ENCODE measurements at places on chromosomes 7 and 10.

DNA sequence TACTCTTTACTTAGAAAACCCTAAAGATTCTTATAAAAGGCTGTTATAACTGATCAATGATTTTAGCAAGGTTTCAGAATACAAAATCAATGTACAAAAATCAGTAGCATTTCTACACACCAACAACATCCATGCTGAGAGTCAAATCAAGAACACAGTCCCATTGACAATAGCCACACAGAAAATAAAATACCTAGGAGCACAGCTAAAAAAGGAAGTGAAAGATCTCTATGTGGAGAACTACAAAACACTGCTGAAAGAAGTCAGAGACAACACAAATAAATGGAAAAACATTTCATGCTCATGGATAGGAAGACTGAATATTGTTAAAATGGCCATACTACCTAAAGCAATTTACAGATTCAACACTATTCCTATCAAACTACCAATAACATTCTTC, 427.0 kb downstream of the KCNMA1 start:
- DNase-seq = no peak

- no peak for DNase-seq
Observed at GRCh38 chr7:151376218-151376902, 33.5 kb downstream of the WDR86 start.

DNA sequence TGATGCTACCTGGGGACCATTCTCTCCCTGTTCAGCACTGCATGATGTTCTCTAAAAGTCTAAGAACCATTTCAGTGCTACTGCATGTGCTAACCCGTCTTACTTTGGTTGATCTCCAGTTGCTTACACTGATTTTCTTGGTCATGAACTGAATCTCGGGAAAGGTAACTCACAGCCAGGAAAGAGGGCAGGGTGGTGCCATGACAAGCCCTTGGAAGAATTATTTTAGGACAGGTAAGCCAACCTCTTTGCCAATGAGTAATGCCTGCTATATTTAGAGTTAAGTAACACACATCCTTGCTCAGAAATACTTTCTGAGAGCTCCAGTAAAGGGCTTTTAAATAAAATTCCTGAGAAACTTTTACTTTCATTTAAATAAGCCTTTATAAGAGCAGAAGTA, 126.7 kb downstream of the ARL4A start:
- no peak for DNase-seq

DNA sequence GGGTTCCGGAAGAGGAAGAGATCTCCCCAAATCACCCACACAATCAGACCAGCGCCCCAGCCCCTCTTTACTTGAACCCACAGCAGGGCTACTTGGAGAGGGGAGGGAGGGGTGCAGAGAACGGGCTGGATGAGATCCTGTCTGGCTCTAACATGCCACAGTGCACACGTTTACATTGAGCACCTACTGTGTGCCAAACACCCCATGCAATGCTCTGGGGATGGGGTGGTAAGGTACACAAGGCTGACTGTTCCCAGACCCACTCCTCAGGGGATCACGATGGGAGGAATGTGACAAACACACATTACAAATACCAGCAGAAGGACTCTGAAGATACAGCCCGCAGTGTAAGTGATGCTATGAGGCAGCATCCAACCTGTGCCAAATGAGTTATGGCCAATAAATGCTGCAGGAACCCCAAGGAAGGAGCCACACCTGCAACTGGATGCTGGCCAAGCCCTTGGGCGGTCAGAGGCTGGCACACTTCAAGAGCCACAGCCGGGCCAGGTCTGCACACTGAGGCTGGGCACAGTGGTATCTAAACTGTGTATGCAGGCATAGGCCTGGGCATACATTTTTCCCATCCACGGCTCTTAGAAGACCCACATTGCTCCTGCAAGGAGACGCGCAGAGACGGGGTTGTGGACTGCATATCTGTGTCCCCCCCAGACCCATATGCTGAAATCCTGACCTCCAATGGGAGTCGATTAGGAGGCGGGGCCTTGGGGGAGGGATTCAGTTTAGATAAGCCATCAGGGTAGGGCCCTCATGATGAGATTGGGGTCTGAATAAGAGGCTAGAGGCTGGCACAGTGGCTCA, 6.4 kb downstream of the SPOCK2 start:
- no peak for DNase-seq

DNA sequence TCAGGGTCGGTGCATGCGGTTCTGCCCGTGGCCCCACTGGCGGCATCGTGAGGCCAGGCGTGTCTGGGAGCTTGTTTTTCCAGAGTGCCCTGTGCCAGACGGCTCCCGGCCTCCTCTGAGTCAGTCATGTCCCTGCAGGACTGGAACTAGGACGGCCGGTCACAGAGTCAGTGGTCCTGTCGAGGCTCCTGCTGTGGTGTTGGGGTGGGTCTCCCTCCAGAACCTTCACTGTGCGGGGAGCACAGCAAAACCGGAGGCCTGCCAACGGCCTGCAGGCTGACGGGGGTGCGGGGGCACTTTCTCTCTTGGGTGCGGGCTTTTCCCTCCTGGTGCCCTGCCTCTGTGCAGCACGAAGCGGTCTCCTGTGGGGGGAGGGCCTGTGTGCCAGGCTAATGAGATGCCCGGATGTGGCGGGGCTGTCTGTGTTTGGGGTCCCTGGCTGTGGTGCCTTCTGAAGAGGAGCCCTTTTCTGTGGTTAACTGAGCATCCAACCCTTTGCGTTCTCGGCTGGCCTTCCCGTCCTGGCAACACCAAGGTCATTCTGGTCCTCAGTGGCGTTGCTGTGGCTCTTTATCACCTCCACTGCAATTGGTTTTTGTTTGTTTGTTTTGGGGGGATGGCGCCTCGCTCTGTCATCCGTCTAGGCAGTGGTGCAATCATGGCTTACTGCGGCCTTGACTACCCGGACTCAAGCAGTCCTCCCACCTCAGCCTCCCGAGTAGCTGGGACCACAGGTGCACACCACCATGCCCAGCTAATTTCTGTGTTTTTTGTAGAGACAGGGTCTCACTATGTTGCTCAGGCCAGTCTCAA, 8.0 kb downstream of the GET4 start:
- no peak for DNase-seq

DNA sequence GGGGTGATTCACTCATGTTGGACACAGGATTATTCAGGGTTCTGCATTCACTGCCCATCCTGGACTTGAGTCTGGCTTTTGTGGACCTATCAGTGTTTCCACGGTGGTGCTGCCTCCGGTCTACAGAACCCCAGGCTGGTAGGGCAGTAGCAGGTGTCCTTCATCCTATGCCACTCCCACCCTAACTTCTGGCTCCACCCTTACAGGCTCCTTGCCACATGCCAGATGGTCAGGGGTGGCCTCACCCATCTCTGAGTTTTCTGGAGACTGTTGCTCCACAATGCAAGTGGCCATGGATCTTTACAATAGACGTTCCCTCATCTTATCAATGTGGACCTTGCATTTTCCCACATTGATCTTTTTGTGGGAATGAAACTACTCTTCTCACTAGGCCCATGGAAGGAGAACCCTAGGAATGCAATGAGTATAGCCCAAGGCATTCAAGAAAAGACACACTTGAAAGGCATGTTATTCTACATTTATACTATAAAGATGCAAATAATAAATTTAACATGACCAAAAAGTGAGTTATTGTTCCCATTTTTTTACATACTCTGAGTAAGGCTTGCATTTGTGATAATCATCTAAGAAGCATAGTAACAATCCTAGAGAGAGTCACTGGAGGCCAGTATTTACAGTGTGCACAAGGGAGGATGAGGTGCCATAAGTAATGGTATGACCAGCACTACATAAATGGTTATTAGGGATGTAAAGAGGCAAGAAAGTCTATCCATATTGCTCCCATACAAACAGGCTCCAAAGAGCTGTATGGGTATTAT, 57.4 kb upstream of the ADO start:
- DNase-seq = no peak

DNA sequence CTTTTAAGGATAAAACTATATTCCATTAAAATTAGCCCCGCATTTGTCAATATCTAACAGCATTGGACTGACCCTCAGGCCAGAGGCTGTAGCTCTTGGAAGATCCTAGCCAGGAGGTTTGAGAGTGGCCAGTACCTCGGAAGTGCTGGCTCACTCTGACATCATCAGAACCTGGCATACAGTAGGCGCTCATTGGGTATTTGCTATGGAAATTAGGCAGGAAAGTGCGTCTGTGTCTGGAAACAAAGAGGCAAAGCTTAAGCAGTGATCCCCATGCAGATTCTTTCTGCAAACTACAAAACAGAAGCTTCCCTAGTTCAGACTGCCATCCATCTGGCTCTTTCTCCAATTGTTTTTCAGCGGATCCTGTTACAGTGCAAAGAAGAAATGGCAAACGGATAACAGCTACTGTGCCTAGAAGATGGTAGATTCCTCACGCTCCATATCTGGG, 1.7 kb upstream of the PRKCQ start:
- no peak for DNase-seq

DNA sequence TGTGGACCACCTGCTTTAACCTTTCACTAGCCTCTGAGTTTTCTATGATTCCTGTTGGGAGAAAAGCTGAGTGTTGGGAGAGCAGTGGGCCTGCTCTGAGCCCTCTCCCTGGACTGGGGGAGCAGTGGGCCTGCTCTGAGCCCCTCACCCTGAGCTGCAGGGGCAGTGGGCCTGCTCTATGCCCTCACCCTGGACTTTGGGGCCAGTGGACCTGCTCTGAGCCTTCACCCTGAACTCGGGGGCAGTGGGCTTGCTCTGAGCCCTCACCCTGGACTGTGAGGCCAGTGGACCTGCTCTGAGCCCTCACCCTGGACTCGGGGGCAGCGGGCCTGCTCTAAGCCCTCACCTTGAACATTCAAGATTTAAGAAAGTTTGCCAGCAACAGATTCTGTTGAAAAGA, 33.4 kb downstream of the AGAP6 start:
- no peak for DNase-seq

GRCh38 chr7:150737265-150738055, at the start of gene GIMAP5:
TSS of gene GIMAP5 (plus strand) at chr7:150737418. CDS start at chr7:150740885, 3,467 bp downstream.
- DNase-seq = peak; percentile 74

DNA sequence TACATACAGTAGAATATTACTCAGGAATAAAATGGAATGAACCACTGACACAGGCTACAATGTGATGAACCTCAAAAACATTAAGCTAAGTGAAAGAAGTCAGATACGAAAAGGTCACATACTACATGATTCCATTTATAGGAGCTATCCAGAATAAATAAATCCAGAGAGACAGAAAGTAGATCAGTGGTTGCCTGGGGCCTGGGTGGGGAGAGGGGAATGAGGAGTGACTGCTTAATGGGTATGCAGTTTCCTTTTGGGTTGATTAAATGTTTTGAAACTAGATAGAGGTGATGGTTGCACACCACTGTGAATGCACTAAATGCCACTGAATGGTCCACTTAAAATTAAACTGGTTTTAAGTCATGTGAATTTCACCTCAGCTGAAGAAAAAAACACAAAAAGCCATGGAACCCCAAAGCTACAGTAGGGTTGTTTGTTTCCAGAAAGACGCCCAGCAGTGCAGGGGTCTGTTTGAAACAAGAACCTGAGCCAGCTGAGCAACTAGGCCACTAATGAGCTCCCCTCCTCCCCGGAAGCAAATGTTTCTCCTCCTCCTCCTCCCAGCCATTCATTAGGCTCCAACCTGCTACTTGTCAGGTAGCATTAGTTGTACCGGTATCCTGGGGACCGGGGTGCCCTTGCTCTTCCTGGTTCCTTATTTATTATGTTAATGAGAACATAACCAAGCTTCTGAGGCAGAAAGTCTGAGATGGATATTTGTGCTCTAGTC, 168.4 kb downstream of the EVX1 start:
- no peak for DNase-seq

DNA sequence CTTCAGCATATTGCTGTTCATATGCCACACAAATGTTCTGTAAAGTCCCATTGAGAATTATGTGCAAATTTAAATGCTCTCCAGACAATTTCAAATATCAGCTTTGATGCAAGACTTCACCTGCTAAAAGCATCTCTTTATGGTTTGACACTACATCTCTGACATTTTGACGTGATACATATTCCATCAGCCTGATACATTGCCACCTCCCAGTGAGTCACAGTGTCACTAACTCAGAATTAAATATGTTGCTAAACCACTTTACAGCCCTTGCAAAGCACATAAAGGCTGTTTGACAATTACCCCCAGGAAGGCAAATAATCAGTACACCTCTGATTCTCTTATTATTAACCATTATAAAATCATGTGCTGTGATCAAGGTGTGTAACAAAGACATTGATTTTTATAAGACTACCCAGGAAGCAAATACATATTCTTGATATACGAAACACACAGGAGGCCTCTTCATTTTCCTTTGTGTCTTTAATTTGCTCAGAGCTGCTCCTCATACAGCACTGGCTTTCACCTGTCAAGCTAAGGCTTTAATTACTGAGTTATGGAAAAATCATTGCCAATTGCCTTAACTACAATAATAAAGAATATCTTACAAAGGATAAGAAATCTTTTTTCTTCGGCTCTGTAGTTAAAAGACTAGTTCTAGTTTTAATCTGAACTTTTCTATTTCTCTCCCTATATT, 547.5 kb upstream of the C7orf33 start:
- no peak for DNase-seq

DNA sequence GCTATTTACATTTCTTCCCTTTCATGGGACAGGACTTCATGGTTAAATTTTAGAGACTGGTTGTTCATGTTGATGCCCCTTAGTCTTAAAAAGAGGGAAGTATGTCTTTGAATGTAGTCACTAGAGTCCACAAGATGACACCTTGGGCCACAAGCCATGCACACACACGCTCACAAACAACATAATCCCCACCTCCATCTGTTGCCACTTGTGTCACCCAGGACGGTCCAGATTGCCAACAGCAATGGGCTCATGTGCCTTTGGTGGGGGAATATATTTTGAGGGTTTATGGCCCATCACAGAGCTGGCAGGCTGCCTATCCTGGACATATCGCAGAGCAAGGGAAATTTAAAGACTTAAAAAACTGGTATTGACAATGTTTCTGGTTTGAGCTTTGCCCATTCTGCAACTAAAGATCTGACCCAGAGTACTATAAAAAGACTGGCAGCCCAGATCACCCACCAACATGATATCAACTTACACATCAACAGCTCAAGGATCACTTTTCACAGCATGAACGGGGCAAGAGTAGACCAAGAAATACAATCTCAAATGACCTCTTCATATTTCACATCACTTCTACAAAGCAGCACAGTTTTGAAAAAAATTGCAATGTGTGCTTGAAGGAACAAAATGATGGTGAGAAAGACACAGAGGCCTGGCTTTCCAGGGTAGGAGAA, 50.5 kb downstream of the STRA8 start:
- no peak for DNase-seq

- no peak for DNase-seq
Observed at GRCh38 chr10:93722550-93722949, 20.2 kb upstream of the FRA10AC1 start.

- DNase-seq = no peak
Observed at GRCh38 chr10:11654659-11655058, 43.2 kb upstream of the USP6NL start.
